Hair follicular keratinocyte (primary cell): ENCODE measurements at places on chromosomes 13 and 19. TPM values are rescaled to one million over a fixed set of nuclear protein-coding genes. Genes with fewer than 3 reads are reported as not detected.

CYP4F2 gene
- total RNA-seq, result 0.04 and 0.23 TPM in 2 replicates

FLT1 gene
- 0.08 and 0.65 TPM in 2 replicates for total RNA-seq

ATXN8OS gene
- total RNA-seq, result not detected in 2 replicates

IGFL2 gene
- not detected in 2 replicates for total RNA-seq

CBARP gene
- 2.8 and 6.2 TPM in 2 replicates for total RNA-seq

C19orf33 gene
- 606 and 644 TPM in 2 replicates for total RNA-seq

C2CD4C gene
- total RNA-seq, result 0.15 and 2.0 TPM in 2 replicates

NLRP11 gene
- total RNA-seq, result not detected in 2 replicates

THSD8 gene
- total RNA-seq, result not detected in 2 replicates

ATP5F1D gene
- total RNA-seq, result 90.0 and 106 TPM in 2 replicates

RNF126 gene
- total RNA-seq, result 126 and 152 TPM in 2 replicates

CYP2F1 gene
- not detected in 2 replicates for total RNA-seq

DCT gene
- not detected in 2 replicates for total RNA-seq

FAM124A gene
- total RNA-seq, result not detected in 2 replicates

IRGC gene
- not detected in 2 replicates for total RNA-seq
